ENCODE measurements at places on chromosomes 11 and 22. TPM values are rescaled to one million over a fixed set of nuclear protein-coding genes. Genes with fewer than 3 reads are reported as not detected.

GRCh38 chr11:102367364-102367763 is 20.4 kb downstream of the BIRC2 start:
- DNase-seq: no peak

DNA sequence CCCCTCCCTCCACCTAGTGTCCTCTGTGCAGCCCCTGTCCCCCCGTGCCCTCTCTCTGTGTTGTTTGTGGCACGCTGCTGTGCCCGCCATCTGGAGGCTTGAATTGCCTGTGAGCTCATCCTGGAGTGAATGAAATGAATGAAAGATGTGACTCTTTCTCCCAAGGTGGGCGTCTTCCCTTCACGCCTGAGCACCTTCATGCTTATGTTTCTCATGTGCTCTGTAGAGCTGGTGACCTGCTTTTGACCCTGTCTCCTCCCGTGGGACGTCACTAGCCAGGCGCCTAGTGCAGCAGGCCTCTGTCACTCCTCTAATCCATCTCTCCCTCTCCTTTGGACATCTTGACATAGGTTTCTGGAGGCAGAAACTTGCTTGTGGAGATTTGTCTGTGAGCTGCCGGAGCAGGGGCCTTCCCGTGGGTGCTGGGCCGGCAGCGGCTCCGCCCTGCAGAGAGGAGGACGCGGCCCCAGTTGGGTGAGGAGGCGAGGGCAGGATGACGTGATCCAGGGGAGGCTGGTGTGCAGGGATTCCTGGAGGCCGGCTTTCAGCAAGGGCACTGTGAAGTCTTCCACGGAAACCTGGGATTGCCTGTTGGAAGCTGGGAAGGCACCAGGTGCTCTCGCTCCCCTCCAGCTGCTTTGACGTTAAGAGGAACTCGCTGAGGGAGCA is 40.6 kb downstream of the MUC6 start:
- no peak for DNase-seq

DNA sequence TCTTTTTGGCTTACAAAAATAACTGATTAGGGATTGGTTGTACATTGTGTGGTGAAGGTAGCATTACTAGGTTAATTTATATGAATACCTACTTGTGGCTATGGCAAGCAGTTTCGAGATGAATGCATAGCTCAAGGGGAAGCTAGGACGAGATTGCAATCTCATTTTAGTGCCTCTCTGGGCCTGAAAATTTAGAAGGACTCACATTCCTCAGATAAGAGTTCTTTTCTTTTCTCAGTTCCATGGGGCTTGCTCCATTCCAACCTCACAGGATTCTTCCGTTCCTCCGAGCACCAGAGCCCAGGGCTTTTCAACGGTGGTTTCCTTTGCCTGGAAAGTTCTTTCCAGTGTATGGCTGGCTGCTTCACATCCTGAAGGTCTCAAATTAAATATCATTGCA is 82.1 kb downstream of the CECR2 start:
- DNase-seq: no peak

The MS4A6E gene
- not detected for total RNA-seq

The KDM4D gene
- total RNA-seq: 0.71 TPM

Measured in posterior vena cava (tissue), 2 donors.